ENCODE measurements at places on chromosomes 3 and 15.

GRCh38 chr3:136860541-136860940 is 1.5 kb upstream of the NCK1 start:
- peak; percentile 20 for DNase-seq

GRCh38 chr15:62456011-62456920 is 291.2 kb upstream of the C2CD4B start:
- DNase-seq, result no peak

DNA sequence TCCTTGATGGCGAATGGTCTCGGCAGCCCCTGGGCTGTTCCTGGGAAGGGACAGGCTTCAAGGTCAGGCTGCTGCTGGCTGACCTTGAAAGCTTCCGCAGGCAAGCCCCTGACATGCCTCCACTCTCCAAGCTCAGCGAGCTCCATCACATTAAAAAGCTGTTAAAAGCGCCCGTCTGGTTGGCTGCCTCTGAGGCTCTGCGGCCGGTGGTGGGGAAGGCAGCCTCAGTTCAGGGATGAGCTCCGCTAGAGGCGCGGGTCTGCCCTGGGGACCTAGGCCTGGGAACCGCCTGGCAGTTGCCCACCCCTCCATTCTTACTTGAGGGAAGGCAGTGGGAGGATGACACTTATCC is 103.8 kb downstream of the LINGO1 start:
- DNase-seq, result no peak

DNA sequence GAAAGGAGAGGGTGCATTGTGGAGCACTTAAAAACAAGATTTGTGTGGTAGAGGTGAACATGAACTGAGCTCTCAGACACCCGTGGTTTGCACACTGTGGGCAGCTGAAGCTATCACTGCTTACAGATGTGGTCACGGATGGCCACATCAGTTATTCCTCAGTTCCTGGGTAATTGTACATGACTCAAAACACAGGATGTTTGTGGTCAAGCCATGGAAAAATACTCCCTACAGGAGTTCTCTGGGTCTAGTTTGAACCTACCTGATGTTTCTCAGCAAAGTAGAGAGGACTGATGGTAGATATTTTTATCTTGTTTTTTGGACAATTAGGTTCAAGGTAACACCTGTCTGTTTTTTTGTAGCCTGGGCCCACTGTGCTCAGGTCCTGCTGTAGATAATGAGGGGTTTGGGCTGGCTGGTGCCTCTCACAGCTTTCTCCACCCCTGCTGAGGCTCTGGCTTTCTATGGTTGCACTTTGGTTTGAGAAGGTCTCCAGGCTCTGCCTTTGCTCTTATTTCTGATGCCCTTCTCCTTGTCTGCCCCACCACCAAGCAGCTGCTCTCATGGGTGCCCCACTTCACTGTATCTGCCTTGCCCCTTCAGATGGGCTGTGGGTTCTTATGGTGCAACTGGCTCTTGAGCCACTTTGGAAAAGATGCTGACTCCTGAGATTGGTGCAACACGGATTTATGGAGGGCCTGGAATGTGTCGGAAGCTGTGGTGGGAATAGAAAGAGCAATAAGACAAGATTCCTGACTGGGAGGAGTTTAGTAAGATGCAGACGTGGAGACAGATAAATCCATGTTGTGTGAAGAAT is 40.1 kb downstream of the CDCP1 start:
- DNase-seq, result no peak

DNA sequence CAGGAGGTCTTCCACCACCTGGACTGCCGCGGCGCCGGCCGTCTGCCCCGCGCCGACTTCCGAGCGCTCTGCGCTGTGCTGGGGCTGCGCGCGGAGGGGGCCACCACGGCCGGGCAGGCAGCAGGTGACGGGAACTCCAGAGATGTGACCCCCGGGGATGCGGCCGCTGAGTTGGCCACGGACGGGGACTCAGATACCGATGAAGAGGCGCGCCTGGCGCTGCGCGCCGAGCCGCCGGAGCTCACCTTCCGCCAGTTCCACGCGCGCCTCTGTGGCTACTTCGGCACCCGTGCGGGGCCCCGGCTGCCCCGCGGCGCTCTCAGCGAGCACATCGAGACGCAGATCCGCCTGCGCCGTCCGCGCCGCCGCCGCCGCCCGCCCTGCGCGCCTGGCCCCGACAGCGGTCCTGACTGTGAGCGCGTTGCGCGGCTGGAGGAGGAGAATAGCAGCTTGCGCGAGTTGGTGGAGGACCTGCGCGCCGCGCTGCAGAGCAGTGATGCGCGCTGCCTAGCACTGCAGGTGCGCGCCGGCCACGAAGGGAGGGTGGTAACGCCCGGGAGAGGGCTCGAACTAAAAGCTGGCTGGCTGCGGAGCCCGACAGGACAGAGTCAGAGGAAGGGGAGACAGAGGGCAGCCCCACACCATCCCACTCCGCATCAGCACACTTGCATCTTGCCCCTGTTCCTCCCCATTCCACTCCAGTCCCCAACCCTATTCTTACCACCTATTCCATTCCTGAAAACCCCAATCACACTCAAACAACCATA is 885 bp downstream of the EFCC1 start:
- peak; percentile 27 for DNase-seq

GRCh38 chr3:64566859-64567258 is 120.9 kb downstream of the ADAMTS9 start:
- DNase-seq, result no peak

DNA sequence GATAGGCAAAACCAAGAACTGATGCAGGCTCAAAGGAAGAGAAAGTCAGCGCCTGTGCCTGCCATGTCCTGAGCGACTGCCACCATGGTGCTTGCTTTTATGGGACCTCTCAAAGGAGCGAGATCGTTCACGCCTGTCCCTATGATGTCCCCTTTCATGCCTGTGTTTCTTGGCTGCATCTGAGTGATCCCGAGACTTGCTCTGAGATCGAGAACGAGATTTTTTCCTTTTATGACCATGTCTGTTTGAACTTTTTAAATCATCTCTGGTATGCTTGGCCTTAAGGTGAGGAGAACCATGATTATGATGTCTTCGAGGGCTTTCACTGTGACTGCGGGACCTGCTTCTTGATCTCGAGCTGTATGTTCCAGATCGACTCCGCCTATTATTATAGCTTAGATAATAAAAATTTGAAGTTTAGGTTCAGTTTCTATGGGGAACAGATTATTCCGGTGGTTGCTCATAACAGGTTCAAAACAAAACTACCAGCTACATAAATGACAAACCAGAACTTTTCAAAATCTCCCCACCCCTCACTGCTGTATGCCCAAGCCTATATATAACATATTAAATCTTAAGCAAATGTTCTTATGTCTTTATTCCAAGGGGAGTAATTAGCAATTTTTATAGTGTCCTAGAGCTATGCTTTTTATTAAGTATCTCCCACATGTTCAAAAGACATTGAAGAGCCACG is 11.6 kb downstream of the CCNL1 start:
- DNase-seq, result no peak

DNA sequence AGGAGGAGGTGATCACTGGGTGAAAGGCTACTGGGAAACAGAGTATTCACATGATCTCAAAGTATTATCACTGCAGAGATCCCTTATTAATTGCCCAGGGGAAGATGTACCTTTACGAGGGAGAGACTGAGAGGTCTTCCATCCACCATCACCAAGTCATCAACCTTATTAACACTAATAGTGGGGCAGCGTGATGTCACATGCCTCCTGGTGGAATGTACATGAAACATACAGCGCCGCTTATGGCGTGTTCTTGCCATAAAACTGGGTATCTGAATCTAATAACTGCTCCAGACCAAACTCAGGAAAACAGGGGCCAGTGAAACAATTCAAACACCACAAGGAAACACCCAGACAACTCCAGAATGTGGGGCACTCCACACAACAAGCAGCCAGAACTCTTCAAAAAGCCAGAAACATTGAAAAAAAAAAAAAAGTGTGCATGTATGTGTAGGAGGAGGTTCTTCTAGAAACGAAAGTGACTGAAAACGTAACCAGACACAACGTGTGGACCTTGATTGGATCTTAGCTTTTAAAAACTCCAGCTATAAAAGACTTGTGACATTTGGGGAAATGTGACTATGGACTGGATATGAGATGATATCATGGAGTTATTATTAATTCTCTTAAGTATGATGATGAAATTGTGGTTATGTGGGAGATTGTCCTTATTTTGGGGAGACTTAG is 4.6 kb downstream of the STIMATE start:
- DNase-seq, result no peak

- DNase-seq, result no peak
These were observed 155.9 kb upstream of the ICE2 start for GRCh38 chr15:60634815-60635214.

DNA sequence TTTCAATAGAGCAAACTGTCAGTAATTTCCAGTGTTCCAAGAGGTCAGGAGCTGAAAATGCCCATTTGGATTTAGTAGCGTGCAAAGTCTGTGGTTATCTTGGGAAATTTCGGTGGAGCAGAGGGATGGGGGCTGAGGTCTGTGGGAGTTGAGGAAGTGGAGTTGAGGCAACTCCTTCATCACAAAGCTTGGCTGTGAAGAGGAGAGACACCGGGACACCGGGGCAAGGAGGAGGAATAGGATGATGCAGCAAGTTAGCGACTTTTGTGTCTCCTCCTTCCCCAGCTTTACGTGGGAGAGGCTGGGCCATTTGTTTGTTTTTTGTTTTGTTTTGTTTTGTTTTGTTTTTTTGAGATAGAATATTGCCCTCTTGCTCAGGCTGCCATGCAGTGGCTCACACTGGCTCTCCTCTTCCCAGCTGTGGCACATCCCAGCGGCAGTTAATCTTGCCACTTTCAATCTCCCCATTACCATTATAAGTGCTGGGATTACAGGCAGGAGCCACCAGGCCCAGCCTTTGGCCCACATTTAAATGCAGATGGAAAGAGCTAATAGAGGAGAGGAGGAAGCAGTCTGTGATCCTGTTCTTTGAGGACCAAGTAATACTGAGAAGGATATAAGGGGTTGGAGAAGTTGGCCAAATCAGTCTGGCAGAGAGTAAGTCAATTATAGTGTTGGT is 47.1 kb downstream of the CRTC3 start:
- no peak for DNase-seq

DNA sequence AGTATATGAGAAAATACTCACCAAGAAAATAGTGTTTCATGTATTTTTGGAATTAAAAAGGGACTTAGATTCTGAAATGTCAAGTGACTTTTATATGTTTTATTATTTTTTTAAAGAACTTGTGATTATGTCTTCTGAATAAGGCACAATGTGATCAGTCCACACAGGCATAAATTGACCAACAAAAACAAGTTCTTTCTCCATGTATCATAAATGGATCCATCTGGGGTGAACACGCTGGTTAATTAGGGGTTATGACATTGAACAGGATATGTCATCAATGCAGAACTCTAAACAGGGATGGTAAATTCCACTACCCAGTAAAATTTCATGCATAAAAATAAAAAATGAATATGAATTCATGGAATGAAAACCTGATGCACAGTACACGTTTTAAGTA is 31.3 kb upstream of the PIK3CA start:
- no peak for DNase-seq

DNA sequence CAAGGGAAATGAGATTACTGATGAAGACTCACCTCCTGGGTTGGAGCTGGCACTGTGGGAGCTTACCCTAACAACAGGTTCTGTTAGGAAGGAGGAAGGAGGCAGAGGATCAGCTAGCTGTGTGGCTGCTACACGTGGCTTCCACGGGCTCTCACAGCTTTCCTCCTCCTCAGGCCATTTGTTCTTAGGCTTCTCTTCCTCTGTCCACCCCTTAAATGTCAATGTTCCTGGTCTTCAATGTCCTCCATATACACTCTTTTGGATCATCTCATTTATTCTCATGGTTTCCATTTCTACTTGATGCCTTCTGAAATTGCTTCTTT is 5.0 kb downstream of the PIGZ start:
- no peak for DNase-seq

DNA sequence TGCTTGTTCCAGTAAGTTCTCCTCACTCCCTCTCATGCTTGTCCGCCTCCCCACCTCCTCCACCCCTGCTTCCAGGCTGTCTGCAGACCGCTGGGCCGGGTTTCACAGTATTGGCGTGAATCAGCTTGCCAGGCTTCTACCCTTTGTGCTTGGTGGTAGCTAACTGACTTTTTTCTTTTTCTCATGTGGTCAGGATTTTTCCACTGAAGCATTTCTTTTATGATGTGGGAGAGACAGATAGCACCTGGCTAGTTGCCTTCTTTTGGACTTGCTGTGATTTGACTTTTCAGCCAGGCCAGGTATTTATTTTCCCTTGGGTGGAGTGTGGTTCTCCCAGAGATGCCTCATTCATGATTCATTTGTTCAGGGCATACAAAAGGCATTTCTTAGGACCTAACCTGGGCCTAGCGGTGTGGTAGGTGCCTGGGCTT is 60.6 kb downstream of the ST6GAL1 start:
- DNase-seq, result no peak

- peak; percentile 3 for DNase-seq
These were observed 142.8 kb upstream of the PLSCR5 start for GRCh38 chr3:146747928-146748327.

DNA sequence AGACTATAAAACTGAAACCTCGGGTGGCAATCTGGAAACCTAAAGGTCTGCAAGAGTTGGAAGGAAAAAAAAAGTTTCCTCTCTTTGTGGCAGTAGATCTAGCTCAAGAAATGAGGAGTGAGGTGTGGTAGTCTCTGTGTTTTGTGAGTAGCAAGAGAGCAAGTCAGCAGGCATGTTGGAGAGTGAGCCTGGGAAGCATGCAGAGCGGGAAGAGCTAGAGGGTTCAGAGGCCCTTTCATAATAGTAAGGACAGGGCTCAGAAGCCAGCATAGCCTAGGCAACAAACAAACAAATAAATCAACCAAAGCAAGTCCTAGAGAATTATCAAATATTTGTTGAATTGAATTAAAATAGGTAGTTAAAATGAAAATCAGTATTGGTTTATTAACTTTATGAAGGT is 189.7 kb upstream of the CBLB start:
- DNase-seq, result no peak

DNA sequence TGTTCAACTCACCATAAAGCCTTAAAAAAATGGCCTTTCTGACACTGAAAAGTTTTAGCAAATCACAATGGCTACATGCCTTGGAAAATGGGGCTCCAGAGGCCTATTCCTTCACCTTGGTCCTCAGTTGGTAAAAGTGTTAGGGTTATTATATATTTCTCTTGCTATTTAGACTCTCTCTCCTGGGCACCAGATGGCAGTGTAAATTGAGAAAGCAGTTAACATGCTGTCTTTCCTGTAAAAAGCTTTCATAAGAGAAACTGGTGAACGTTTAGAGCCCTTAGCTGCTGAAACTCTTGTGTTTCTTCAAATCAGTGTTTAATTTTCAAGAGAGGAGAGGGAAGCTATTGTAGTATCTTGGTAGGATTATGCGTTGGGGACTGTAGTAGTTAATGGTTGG is 89.9 kb downstream of the LRTM1 start:
- no peak for DNase-seq

DNA sequence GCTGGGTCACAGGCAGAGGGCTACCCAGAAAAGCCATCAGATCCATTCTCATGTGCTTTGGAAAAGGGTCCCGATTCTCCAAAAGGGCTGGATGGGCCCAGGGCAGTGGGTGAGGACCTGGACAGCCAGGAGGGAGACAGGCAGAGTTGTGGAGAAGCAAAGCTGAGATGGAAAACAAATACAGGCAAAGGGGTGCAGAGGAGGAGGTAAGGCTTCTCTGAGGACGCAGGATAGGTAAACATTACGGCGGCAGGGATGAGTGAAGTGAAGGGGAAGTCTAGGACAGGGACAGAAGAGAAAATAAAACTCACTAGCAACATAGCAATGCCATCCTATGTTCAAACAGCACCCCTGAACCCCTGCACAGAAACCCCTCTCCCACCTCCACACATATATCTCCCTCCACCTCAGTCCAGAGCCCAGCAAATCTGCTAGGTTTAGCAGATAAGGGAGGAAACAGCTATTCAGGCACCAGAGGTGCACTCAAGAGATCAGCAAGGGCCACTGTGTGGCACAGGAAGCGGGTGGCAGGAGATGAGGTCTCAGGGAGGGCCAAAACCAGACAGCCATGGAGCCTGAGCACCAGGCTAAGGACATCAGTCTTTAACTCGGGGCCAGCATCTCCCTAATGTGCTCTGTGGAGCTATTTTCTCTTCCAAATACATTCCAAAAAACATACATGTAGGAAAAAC is 51.3 kb downstream of the HOMER2 start:
- no peak for DNase-seq

Measured in NCI-H2081 (cell line).